ENCODE measurements at places on chromosomes 6 and 20. TPM values are rescaled to one million over a fixed set of nuclear protein-coding genes. Genes with fewer than 3 reads are reported as not detected.

DNA sequence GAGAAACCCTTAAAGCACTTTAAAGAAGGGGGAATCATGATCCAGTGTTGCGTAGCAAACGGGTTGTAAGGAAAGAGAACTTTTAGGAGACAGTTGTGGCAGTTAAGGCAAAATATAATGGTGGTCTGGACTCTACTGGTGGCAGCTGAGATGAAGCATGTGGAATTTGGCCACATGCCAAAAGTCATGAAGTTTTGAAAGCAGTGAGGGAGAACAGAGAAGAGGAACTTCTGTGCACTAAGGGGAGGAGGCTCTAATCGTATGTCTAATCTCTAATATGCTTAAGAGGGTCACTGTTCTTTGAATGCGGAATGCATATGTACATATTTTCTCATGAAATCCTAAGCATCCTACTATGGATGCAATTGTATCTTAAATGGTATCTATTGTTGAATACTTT is 91.5 kb downstream of the RIMS1 start:
- no peaks in the 10 kb centered on the region for H3K36me3 ChIP-seq
- no peak overlapping the region for H3K27ac ChIP-seq
- peaks cover 8% of the 10 kb centered on the region for H3K4me1 ChIP-seq
- no peaks in the 10 kb centered on the region for H3K27me3 ChIP-seq

GRCh38 chr6:152625213-152625612 is 11.9 kb downstream of the SYNE1 start:
- no peaks in the 10 kb centered on the region for H3K36me3 ChIP-seq
- H3K4me3 ChIP-seq = no peak overlapping the region
- DNase-seq = no peak
- H3K4me1 ChIP-seq = no peaks in the 10 kb centered on the region
- no peak overlapping the region for H3K27ac ChIP-seq

DNA sequence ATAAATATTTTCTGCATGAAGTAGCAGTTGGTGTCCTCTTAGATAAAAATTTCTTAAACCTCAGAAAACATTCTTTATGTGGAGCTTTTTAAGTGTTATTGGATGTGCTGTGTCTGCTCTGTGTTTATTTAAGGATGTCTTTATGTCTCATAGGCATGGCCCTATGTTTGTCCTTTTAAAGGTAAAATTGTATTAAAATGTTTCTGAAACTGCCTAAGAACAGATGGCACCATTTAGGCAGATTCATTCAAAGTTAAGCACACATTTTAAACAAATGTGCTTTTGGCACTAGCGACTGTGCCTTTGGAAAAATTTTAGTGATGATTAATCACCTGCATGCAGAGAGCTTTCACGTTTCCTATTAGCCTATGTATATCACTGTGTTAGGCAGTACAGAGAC is 125.2 kb downstream of the KIF6 start:
- peaks cover 32% of the 10 kb centered on the region for H3K27me3 ChIP-seq
- H3K27ac ChIP-seq = no peak overlapping the region
- no peak overlapping the region for H3K4me3 ChIP-seq
- no peaks in the 10 kb centered on the region for H3K4me1 ChIP-seq
- no peak for DNase-seq
- no peaks in the 10 kb centered on the region for H3K36me3 ChIP-seq

- DNase-seq = no peak
- H3K36me3 ChIP-seq = peaks cover 4% of the 10 kb centered on the region
- no peaks in the 10 kb centered on the region for H3K27me3 ChIP-seq
- H3K27ac ChIP-seq = no peak overlapping the region
- no peaks in the 10 kb centered on the region for H3K4me1 ChIP-seq
These were observed 39.8 kb downstream of the PRR18 start for GRCh38 chr6:166268431-166268830.

DNA sequence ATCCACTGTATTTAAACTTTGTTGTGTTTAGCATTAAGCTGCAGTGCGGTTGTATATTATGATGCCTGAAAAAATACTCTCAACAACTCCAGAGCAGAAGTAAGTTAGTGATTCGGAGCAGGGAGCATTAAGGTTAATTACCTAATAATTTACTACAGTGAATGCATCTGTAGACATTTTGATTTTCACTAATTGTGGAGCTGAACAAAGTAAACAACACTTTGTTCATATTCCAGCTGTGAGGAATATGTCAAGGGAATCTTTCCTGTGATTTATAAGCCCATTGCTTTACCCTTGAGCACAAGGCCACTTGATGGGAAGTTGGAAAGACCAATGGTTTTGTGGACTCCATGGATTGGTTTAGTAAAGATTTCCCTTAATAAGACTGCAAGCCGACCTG is 77.1 kb downstream of the CBLN4 start:
- no peak overlapping the region for H3K4me3 ChIP-seq
- no peak overlapping the region for H3K27ac ChIP-seq
- H3K27me3 ChIP-seq = no peaks in the 10 kb centered on the region
- no peak for DNase-seq
- H3K36me3 ChIP-seq = no peaks in the 10 kb centered on the region

VSX1 gene
- not detected for total RNA-seq

EPPIN gene
- total RNA-seq = not detected

MCUR1 gene
- total RNA-seq = 16.4 TPM

C6orf163 gene
- total RNA-seq = 5.9 TPM

DNA sequence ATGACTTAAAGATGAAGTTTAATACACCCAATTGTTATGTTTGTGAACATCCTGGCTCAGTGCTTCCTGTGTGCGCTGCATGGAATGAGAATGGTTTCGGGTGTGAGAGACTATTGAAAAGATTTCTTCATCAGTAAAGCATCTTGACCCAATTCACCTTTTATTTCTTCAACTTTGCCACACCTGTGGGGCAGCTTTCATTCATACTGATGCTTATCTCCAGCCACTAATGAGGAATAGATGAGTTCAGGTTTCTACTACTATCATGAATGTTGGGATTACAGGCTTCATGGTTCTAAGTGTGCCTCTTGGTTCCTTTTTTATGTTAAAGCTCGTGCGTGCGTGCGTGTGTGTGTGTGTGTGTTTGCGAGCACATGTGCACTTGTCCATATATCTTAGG is 373.7 kb upstream of the SOX4 start:
- peak overlapping the region; percentile 53 for H3K27ac ChIP-seq
- peak; percentile 43 for DNase-seq

FAM184A gene
- 8.6 TPM for total RNA-seq

CGA gene
- total RNA-seq = not detected

DNA sequence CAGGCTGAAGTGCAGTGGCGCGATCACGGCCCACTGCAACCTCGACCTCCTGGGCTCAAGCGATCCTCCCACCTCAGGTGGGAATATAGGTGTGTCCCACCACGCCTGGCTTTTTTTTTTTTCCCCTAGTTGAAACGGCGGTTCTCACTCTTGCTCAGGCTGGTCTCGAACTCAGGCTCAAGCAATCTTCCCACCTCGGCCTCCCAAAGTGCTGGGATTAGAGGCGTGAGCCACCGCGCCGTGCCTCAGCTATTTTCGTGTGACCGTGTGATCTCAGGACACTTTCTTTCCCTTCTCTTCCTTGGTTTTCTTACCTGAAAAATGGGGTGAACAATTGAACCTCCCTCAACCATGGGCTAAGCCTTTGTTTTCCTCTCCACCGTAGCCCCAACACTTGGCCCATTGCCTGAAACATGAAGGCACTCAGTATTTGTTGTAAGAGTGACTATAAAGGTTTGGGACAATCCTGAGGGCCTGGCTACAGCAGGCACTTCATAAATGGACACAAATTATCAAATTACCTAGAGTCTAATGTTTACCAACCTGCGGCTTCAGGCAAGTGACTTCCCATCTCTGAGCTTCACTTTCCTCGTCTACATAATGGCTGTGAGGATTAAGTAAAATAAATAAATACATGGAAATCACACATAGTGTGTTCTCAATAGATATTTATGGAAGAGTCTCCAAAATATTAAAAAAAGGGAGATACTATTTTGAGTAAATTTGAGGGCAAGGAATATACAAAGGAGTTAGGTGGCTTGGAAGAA is 31.4 kb upstream of the ID1 start:
- H3K27ac ChIP-seq = peak overlapping the region; percentile 98
- H3K4me3 ChIP-seq = peak overlapping the region; percentile 89
- no peaks in the 10 kb centered on the region for H3K27me3 ChIP-seq
- H3K36me3 ChIP-seq = peaks cover 61% of the 10 kb centered on the region

DNA sequence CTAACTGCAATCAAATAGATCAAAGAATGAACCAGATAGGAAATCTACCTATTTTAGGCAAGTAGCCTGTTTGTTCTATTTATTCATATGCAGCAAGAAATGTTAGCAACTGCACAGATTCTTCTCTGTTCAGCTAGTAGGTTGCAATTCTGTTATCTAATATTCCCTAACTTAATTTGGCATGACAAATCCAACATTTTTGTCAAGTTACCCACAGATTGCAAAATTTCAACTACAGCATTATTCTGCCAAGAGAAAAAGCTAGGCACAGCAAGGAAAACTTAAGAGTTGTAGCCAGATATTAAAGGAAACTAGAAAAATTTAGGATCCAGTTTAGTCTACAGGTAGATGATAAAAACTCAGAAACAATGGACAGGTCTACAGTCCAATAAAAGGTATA is 104.4 kb upstream of the SYNCRIP start:
- H3K4me3 ChIP-seq = no peak overlapping the region
- no peak for DNase-seq
- no peaks in the 10 kb centered on the region for H3K36me3 ChIP-seq
- no peaks in the 10 kb centered on the region for H3K4me1 ChIP-seq
- H3K27me3 ChIP-seq = no peaks in the 10 kb centered on the region

PGC gene
- total RNA-seq = not detected

Measured in Calu3 (cell line).